ENCODE measurements at places on chromosomes 16 and 17.
A peak's percentile ranks its signal among the peaks of the same experiment; 100 is the strongest.

GRCh38 chr17:49108318-49108717 lies 24.3 kb upstream of the B4GALNT2 start:
- no peak for DNase-seq

DNA sequence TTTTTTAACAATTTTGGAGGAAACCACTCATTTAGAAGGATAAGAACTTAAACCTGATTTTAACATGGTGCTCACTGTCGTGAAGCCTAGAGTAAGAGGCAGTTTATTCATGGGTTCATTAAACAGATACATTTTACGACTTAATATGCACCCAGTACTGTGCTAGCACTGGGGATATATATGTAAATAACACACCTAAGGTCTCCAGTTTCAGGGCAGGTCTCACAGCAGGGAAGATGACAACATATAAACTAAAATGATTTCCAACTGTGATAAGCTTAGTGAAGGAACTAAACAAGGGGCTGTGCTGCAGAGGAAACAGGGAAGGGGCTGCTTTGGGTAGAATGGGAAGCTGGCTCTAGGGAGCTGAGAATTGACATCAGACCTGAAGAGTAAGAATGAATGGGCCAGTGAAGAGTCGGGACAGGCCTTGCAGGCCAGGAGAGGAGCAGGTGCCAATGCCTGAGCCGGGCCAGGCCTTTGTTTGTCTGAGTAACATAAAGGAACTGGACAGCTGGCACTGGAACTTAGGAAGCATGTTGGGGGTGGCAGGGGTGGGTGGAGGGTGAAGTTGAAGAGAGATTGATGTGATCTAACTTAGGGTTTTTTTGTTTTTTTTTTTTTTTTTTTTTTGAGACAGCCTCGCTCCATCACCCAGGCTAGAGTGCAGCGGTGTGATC lies 12.1 kb downstream of the NT5M start:
- DNase-seq = no peak

DNA sequence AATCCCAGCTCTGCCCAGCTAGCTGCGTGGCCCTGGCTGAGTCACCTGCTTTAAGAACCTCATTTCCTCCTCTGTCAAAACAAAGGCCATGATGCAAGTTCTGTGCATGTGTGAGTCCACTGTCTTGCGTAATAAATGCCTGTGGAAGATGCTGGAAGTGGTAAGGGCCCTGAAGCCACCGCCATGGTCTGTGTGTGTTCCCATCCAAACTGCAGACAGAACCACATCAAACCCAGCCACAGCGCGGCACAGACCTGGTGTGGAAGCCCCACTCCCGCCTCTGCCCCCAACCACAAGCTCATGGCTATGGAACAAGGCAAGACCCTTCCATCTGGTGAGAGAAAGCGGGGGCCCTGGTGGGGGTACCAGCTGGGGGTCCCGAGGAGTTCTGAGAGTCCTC lies 26.0 kb downstream of the NECAB2 start:
- DNase-seq = peak; percentile 81

DNA sequence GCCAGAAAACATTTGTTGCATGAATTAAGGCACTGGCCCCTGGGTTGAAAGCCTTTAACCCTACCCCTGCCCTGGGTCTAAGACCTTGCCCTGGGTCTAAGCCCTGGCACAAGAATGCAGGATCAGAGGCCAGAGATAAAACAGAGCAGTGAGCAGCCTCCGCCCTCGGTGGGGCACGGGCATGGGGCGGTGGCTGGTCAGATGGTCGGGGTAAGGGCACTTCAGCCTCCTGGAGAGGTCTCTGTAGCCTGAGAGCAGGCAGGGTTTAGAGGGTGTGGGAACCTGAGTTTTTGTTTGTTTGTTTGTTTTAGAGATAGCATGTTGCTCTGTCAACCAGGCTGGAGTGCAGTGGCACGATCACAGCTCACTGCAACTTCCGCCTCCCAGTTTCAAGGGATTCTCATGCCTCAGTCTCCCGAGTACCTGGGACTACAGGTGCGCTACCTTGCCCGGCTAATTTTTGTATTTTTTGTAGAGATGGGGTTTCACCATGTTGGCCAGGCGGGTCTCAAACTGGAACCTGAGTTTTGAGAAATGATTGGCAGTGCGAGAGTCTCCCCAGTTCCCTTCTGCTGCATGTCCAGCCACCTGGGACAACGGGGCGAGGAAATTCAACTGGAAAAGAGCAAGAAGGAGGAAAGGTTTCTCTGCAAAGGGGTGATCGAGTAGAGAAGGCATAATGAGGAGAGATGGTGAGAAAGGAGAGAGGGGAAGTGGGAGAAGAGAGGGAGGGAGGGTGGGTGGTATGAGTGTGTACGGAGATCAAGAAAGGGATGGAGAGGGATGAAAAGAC lies 27.7 kb downstream of the TNS4 start:
- no peak for DNase-seq

DNA sequence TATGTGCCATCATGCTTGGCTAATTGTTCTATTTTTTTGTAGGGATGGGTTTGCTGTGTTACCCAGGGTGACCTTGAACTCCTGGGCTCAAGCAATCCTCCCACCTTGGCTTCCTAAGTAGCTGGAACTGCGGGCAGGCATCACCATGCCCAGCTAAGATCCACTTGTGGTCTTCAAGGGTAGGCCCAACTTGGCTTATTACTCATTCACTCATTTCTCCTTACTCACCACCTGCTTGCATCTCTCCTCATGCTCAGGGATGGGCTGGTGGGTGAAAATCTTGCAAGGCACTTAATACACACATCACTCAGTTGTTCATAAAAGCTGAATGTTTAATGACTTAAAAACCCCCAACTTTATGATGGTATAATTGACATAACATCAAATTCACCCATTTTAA lies 207.8 kb downstream of the SHISA9 start:
- no peak for DNase-seq

DNA sequence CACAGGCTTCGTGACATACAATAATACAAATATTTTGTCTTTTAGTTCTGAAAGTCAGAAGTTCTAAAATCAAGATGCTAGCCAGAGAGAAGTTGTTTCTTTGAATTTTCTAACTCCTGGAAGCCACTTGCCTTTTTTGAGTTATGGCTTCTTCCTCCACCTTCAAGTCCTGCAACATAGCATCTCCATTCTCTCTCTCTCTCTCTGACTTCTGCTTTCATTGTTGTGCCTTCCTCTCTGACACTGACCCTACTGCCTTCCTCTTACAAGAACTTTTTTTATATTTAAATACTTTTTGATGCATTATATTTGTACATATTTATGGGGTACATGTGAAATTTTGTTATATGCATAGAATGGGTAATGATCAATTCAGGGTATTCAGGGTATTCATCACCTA lies 205.9 kb downstream of the MAP2K6 start:
- DNase-seq = peak; percentile 15

- peak; percentile 77 for DNase-seq
These were observed 28.5 kb downstream of the ARHGAP17 start for GRCh38 chr16:24986512-24987303.

Measured in suppressor macrophage (primary cell).